ENCODE measurements at places on chromosomes 12 and 14.

GRCh38 chr12:113155060-113155459 lies 5.5 kb downstream of the CFAP73 start:
- DNase-seq: no peak

- no peak for DNase-seq
Observed at GRCh38 chr14:51419685-51420084, 179.6 kb downstream of the TMX1 start.

- no peak for DNase-seq
Observed at GRCh38 chr14:75023108-75023507, 20.4 kb downstream of the EIF2B2 start.

DNA sequence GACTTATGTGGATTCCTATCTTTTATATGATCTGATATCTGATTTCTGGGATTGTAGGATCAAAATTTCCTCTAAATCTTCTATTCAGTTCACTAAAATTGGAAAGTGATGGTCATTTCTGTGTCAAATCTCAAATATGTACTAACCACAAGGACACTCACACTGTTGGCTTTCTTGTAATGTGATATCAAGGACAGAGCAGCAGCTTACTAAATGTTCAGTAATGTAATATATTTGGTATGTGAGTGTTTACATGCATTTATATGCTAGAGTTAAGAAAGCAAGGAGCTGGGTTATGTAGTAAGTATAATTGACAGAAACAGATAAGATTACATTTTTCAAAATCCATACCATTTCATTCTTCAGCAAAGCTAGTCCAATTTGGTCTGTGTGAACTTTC lies 16.5 kb downstream of the PUS7L start:
- DNase-seq: no peak

DNA sequence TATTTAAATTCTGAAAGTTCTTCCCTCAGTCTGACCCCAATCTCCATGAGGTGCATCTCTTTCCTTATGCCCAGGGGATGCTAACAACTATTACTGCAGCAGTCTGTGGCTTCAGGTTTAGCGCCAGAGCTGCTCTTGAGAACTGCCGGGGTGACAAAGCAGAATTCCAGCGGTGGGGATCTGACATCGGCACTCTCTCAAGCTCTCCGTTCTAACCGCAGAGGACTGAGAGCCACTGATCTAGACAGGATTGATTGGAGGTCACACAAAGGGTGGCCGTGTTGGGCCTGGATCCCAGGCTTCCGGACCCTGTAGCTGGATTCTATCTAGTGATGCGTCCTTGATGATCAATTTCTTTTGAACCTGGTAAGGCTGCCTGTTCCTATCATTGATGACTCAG lies 155.6 kb upstream of the TMEM132C start:
- DNase-seq: no peak

DNA sequence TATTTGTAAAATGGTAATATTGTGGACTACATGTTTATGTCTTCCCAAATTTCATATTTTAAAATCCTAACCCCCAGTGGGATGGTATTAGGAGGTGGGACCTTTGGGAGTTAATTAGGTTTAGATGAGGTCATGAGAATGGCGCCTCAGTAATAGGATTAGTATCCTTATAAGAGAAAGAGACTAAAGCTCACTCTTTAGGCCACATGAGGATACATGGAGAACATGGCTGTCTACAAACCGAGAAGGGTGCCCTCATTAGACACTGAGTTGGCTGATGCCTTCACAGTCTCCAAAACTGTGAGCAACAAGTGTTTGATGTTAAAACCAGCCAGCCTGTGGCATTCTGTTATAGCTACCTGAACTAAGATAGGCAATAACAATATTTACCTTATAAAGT lies 58.3 kb upstream of the OTOGL start:
- no peak for DNase-seq

DNA sequence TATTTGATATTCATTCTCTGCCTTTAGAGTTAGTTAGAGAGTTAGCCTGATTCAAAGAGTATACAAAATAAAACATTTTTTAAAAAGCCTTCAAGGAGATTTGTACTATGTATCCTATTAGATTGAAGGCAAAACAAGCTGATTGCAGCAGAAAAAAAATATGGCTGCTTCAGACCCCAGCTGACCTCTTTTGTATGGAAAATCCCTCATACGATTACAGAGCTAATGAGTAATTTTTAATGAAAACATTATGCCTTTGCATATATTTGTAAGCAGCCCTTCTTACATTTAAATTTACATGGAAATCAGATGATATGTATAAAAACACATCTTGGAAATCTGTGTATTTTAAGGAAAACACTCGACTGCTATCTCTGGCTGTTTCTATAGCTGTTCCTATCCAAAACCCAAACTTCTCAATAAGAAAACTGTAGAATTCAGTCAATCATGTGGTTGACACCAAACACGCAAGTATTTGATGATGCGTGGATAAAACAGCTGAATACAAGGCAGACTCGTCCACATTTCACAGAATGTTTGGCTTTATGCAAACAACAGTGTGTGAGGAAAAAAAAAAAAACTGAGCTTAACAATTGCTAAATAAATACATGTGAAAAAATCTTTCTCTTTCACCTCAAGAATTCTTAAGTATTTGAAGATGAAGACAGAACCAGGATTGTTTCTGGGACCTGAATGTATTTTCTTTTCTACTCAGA lies 275.3 kb downstream of the EGLN3 start:
- no peak for DNase-seq

DNA sequence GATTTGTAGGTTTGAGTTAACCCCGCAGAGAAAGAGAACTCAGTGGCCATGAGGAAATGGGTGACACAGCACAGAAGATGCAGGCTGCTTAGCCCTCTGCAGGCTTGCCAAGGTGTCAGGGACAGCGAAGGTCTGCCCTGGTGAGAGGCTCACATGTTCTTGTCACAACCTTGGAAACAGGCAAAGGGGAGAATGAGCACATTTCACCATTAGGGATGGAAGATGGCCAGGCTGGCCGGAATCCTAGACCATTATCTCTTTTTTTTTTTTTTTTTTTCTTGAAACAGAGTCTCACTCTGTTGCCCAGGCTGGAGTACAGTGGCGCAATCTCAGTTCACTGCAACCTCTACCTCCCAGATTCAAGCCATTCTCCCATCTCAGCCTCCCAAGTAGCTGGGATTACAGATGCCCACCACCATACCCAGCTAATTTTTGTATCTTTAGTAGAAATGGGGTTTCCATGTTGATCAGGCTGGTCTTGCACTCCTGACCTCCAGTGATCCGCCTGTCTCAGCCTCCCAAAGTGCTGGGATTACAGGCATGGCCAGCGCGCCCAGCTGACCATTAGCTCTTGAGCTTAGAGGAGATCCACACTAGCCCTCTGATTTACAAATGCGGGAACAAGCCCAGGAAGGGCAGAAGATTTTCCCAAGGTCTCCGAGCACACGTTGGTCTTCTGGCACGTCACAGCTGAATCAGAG lies 34.6 kb downstream of the LTBP2 start:
- no peak for DNase-seq

DNA sequence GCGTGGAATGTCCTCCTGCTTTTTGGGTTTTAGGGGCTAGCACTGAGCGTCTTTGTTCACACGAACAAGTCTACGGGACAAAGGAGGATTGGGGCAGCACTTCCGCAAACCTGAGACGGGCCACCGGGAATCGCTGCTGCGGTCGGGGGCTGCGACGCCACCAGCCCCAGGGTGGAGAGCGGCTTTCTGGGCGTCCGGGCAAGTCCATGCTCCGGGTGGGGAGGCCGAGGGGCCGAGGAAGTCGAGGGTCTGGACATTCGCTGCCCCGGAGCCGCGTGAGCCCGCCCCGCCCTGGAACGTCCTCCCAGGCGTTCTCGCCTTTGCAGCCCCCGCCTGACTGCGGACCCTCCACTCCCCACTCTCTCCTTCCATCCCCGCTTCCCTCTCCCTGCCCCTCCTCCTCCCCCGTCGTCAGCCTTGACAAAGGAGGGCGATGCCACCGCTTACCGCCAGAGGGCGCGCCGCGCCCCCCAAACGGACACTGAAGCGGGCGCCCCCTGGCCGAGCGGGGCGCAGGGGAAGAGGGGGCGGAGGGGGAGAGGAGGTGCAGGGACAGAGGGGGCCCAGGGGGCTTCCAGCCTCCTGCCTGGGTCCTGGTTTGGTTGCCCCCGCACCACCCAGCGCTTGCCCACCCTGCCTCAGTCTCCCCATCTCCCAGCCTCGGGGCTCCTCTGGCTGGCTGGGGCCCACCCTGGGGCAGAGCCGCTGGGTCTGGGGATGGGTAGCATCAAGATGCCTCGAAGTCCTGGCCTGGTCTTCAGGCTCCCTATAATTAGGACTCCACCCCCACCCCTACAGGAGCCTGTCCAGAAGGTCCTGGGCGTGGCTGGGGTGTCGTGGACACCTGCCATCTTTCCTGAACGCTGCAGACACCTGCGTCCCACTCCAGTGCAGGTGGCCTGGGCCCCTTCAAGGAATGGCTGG lies 39.1 kb upstream of the INF2 start:
- peak; percentile 85 for DNase-seq

DNA sequence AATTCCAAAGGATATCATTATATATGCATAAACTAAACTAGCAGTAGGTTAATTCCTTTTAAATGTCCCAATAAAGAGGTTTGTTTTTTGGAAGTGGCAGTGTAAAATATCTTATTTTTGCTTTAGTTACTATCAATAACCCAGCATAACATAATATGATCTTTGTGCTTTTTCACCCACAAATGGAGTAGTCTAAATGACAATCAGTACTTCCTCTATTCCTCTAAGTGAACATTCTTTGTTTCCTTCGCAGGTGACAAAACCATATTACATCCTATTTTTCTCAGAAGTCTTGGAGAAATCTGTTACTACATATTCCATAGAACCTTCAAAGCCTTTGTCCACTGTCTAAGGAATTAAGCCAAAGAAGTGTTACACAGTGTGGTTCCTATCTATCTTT lies 62.5 kb downstream of the MED13L start:
- DNase-seq: no peak

DNA sequence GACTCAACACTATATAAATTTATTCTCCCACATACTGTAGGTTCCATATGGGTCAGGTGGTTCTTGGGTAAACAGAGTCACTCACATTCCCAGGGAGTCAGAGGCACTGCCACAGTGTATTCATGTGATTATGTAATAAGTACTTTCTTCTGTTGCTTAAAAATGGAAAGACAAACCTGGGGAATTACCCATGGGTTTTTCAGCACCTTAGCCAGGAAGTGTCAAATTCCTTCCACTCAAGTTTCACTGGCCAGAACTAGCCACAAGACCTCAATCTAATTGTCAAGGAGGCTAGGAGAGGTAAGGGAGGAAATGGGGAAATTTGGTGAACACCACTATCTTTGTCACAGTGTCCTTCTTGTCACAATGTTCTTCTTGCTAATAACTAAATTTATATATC lies 333.2 kb upstream of the MDGA2 start:
- no peak for DNase-seq

- no peak for DNase-seq
Observed at GRCh38 chr12:132336451-132337413, 7.3 kb upstream of the GALNT9 start.

DNA sequence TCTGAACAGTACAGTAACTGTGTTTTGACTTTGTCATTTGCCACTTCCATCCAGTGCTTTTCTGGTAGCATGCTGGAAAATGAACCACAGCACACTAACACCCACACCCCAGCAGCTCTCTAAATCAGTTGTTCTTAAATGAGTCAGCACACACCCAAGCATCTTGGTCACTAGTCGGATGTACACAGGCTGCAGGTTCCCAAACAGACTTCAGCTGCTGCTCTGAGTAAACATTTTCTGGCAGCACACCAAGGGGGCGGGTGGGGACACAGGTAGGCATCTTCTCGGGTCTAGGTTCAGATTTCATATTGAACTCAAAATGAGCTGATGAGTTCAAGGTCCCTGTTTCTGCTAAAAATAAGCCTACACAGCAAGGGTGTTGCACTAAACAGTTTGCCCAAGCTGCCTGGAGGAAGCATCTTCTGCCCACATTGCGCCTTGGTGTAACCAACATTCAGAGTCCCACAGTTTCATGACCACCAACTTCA lies 39.8 kb downstream of the IFNG start:
- DNase-seq: no peak

- DNase-seq: no peak
Observed at GRCh38 chr12:111393700-111394300, 11.9 kb upstream of the SH2B3 start.

DNA sequence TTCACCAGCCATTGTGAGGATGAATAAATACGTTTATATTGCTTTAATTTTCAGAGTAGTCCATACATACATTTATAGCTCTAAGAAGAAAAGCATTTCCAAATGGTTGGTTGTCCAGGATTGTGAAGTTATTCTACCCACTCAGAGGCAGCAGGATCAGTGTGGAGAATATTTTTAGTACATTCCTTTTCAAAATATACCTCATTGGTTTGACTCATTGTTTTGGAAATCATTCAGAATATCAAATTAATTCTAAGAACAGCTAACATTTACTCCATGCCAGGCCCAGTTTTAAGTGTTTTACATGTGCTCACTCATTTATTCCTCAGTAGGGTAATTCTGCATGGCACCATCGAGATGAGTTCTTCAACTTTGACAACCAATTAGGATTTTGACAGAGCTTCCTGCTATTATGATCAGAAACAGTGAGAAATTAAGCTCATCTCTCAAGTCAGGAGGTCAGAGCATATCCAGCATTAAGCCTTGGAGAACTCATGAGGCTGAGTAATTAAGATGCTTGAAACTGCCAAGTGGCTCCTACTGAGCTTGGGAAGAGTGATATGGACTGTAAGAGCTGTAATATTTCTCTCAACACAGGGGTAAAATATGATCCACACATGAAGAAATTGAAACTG lies 153.3 kb upstream of the CLEC14A start:
- no peak for DNase-seq

DNA sequence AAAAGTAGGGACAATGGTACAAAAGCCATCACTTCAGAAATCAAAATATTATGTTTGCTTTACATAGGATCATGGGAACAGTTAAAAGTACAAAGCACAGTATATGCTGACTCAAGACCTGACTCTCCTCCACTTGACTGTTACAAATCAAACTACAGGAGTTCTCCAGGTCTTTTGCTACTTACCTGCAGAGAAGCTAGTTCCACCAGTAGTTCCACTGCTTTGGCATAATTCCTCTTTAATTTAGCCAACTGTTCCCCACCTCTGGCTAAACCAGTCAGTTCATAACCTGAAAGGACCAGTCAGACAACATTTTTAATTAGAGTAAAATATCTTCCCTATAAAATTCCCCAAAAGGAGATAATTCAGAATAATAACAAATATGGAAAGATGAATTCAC lies 14.0 kb downstream of the ATP6V1D start:
- DNase-seq: no peak

- no peak for DNase-seq
Observed at GRCh38 chr12:10726945-10727344, 3.8 kb upstream of the YBX3 start.
